ENCODE measurements at places on chromosomes 3 and 15.

DNA sequence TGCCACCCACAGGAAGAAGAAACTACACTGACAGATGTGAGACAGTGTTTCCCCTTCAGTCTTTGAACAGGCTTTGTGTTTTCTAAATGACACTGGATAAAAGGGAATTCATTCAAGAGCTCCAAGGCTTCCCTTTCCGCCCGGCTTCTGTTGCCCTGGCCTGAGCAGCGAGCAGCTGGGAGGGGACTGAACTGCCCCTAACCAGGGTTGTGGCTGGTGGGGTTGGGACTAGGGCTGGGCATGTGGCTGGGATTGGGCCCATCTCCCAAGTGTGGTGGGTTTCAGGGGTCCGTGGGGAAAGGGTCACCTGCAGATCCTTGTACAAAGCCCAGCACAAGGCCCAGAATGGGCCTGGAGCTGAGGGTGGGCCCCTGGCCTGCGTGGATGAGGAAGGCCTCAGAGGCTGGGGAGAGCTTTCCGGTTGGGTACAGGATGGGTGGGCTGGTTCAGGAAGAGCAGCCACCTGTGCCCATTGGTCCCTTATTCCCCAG lies 10.4 kb downstream of the VILL start:
- no peak for DNase-seq

GRCh38 chr3:53862241-53862640 lies 15.9 kb downstream of the IL17RB start:
- no peak for DNase-seq

DNA sequence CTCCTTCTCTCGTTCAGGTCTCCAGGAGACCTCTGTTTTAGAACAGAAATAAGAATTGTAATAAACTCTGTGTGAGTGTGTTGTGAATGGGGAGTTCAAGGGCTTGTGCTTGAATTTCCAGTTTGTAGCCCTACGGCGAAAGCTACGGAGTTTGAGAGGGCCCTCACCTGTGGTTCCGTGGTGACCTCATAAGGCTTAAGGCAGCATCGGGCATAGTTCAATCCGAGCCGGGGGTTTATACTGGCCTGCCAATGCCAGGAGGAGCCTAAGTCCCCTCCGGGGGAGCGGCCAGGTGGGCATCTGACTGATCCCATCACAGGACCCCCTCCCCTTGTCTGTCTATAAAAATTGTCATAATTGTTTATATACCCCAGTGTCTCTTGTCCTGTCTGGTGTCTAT lies 43.7 kb downstream of the ZBTB11 start:
- no peak for DNase-seq

DNA sequence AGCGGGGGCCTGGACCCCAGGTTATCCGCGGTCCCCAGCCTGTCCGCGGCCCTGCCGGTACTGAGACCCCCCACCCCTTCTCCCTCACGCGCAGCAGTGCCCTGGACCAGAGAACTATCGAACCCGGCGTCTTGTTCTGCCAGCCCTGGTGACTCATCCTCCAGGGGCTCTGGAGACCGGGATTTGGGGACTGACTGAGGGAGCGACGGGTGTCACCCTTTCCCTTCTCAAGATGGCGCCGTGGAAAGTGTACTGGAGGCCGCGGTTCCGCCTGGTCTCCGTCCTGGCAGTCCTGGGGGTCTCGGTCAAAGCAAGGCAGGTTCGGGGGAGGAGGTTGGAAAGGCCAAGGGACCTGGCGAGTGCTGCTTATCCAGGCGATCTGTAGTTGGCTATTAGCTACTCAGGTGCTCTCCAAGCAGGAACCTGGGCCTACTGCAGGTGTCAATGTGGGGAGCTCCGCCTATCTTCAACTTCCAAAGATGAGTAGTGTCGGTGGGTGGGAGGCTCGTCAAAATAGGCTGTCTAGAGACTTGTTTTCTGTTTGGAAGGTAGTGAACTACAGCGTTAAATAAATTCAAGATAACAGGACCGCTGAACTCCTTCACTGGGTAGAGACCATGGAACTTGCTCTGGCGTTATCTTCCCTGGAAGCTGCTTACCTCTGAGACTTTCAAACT lies 790 bp downstream of the RAB5A start:
- peak; percentile 34 for DNase-seq

- DNase-seq: no peak
Observed at GRCh38 chr15:58583171-58583908, 151.5 kb downstream of the LIPC start.

GRCh38 chr3:165696496-165696895 lies 140.7 kb downstream of the BCHE start:
- DNase-seq: no peak

GRCh38 chr3:2655229-2655701 lies 454.9 kb downstream of the IL5RA start:
- no peak for DNase-seq

- no peak for DNase-seq
Observed at GRCh38 chr15:48021336-48022086, 99.3 kb upstream of the SLC24A5 start.

- DNase-seq: no peak
Observed at GRCh38 chr3:127287840-127288239, at the start of gene PRR20G. PRR20G (minus strand) TSS chr3:127288046; CDS start chr3:127287365, 681 bp downstream.

DNA sequence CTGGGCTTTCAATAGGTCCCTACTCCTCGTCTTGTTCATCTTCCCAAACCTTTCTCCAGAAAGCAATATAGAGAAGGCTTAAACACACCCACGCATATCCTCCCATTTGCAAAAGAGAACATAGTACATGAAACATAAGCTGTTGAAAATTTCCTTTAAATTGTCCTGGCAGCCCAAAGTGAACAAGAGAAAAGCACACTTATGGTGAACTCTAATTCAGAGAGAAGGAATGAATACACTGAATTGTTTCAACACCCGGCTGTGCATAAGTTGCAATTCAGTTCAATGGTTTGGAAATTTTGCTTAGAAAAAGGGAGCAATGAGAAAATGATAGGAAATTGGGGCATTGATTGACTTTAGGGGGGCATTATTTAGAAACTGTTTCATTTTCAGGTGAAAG lies 202.6 kb downstream of the TIGIT start:
- DNase-seq: no peak

- DNase-seq: no peak
Observed at GRCh38 chr15:29014493-29014892, 128.7 kb downstream of the APBA2 start.

DNA sequence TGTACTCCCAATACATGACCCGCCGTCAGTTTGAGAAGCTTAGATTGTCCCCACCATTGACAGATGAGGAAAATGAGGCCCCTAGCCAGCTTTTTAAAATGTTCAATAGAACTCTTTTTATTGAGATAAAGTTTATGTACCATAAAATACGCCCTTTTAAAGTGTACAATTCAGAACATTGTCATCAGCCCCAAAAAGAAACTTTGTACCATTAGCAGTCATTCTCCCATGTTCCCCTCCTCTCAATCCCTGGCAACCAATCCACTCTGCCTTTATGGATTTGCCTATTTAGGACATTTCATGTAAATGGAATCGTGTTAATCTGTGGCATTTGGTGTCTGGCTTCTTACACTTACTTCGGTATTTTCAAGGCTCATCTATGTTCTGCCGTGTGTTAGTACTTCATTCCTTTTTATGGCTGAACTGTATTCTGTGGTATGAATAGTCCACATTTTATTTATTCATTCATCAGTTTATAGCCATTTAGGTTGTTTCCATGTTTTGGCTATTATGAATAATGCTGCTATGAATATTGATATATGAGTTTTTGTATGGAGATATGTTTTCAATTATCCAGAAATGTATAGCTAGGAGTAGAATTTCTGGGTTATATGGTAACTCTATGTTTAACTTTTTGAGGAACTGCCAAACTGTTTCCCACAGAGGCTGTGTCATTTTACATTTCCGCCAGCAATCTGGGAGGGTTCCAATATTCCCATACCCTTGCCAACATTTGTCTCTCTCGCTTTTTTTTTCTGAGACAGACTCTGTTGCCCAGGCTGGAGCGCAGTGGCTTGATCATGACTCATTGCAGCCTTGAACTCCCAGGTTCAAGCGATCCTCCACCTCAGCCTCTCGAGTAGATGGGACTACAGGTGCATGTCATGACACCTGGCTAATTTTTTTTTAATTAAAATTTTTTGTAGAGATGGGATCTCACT lies 15.3 kb upstream of the PTPN23 start:
- DNase-seq: no peak

DNA sequence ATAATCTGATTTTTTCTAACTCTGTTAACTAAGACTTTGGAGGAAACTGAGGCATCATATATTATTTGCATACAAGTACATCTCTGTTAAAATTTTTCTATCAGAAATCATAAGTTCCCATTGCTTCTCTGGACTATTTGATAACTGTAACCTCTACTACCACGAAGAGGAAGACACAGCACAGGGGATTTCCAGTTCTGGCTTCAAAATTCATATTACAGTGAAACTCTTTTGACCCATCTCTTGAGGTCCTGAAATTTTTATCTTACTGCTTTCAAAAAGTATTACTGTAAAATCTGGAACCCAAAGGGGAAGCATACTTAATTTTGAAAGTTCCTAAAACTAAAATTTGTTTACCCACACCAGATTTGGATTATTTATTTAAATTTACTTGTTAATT lies 4.2 kb downstream of the PLSCR1 start:
- DNase-seq: no peak

DNA sequence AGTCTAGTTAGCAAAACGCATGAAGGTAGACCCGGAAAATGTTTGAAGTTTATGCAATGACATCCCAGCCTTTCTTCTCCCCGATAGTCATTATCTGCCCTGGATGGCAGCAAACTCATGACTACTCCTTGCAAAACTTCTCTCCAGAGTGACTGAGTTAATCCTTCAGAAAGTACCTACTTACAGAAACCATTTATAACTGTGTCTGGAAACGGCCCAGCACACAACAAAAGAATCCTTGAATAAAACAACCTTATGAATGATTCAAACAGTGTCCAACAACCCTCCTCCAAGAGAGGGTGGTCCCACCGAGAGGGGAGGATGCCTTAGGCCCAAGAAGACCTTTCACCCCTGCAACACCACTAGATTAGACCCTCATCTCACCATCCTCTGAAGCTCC lies 14.2 kb downstream of the ST8SIA2 start:
- no peak for DNase-seq

GRCh38 chr15:62068810-62069167 lies 2.0 kb downstream of the C2CD4A start:
- no peak for DNase-seq

GRCh38 chr3:103057003-103057402 lies 622.2 kb downstream of the ZPLD1 start:
- no peak for DNase-seq

DNA sequence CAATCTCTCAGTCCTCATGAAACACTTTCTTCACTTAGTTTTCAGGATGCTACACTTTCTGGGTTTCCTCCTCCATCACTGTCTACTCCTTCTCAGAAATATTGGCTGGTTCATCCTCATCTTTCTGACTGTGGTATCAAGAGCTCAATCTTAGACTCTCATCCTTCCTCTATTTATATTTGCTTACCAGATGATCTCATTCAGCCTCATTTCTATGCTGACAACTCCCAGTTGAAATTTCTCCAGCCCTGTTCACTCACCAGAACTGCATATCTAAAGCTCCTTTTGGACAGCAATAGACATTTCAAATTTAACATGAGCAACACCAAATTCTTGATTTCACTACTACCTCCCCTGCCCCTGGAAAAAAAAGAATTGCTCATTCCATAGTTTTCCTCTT lies 48.0 kb upstream of the FBN1 start:
- DNase-seq: no peak

GRCh38 chr3:105490045-105490444 lies 123.3 kb downstream of the ALCAM start:
- DNase-seq: no peak

- no peak for DNase-seq
Observed at GRCh38 chr15:79970181-79970580, 815 bp downstream of the BCL2A1 start.

DNA sequence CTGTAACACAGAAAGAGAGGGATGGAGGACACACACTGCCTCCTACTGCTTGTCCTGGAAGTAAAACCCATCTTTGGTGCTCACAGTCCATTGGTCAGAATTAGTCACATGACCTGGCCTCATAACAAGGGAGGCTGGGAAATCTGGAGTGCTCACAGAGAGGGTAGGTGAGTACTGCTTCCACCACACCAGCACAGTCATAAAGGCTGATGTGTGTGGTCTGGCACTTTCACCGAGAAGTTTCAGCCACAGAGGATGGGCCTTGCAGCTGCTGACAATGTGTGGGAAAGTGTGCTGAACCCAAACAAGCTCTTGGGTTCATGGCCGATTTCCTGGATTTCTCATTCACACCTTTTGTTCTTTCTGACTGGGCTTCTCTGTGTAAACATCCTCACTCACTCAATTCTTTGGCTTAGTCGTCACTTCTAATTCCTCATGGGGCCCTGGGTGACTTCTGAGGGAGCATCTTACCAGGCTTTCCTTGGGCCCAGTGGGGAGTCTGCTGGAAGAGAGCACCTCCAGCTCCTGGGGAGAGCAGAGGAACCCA lies 100.7 kb downstream of the ASB7 start:
- no peak for DNase-seq

DNA sequence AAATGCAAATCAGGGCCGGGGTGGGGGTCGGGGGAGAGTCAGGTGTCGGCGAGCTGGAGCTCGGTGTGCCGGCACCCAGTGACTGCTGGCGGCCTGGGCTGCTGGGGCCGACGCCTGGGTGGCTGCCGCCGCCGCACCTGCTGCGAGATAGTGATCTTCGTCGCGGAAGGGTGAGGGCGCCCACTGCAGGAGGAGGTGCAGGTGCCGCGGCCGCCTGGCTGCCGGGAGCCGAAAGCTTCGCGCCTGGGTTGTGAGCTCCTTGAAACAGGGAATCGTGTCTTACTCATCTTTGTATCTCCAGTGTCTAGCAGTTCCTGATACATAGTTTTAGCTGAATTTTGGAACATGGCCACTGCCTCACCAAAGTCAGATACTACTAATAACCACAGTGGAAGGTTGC lies 64.0 kb upstream of the CPOX start:
- peak; percentile 45 for DNase-seq

- DNase-seq: no peak
Observed at GRCh38 chr3:30756218-30756617, 138.2 kb downstream of the GADL1 start.

- no peak for DNase-seq
Observed at GRCh38 chr3:12613250-12613649, 50.7 kb downstream of the RAF1 start.

GRCh38 chr3:180142041-180142440 lies 105.3 kb upstream of the PEX5L start:
- no peak for DNase-seq

- no peak for DNase-seq
Observed at GRCh38 chr3:55792009-55792408, 304.9 kb upstream of the WNT5A start.

- no peak for DNase-seq
Observed at GRCh38 chr15:63388511-63388910, 6.9 kb upstream of the CA12 start.
